ENCODE measurements at places on chromosomes 16 and 17.
A peak's percentile ranks its signal among the peaks of the same experiment; 100 is the strongest.

DNA sequence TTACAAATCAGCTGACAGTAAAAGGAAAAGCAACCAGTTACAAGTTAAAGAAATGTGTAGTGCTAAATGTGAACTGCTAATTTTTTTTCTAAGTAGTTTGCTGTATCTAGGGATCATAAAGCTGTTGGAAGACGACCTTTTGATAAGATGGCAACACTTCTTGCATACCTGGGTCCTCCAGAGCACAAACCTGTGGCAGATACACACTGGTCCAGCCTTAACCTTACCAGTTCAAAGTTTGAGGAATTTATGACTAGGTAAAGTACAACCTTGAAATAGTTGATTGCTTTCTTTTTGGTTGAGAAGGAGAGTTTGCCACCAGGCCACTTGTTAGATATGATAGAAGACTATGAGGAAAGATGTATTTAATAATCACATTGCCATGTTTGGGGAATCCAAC, 35.4 kb downstream of the OMG start:
- DNase-seq, result no peak

- DNase-seq, result no peak
These were observed 109.3 kb downstream of the DNAH9 start for GRCh38 chr17:11707586-11707985.

DNA sequence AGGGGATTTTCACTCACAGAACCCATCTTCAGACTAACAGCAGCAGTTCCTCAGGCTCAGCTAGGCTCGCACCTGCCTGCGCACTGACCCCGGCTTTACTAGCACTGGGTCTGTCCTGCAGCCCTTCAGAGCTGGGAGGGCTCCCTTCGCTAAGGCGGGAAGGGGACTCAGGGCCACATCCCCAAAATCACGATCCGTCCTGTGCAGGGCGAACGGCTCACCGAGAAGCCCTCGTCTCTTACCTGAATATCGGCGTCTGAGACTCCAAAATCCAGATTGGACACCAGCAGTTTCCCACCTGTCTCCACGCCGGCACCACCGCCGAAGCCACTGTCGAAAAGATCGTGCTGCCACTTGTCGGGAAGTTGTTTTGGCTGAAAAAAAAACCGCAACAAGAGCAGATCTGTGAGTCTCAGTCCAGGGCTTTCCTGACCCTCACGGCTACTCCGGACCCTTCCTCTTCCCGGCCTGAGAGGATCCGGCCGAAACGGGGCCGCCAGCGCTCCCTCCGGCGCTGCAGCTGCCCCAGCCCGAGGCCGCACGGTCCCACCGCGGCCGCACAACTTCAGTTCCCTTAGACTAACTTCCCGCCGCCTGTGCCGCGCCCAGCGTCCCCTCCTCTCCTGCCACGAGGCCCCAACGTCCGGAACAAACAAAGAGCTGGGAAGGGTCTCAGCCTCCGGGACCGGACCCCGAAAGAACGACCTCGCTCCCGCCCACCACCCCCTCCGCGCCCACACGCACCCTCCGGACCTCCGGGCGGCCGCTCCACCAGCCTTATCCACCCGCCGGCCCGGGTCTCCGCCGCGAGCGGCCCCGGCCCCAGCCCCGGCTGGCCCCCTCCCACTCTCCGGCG, 711 bp downstream of the ALYREF start:
- DNase-seq, result no peak

- DNase-seq, result peak; percentile 94
These were observed 35.1 kb downstream of the MFSD11 start for GRCh38 chr17:76772842-76773525.

GRCh38 chr16:67415872-67416793, at the start of gene ZDHHC1:
TSS of gene ZDHHC1 (minus strand) at chr16:67416477. CDS start at chr16:67407775, 8,702 bp downstream.
- peak; percentile 73 for DNase-seq

DNA sequence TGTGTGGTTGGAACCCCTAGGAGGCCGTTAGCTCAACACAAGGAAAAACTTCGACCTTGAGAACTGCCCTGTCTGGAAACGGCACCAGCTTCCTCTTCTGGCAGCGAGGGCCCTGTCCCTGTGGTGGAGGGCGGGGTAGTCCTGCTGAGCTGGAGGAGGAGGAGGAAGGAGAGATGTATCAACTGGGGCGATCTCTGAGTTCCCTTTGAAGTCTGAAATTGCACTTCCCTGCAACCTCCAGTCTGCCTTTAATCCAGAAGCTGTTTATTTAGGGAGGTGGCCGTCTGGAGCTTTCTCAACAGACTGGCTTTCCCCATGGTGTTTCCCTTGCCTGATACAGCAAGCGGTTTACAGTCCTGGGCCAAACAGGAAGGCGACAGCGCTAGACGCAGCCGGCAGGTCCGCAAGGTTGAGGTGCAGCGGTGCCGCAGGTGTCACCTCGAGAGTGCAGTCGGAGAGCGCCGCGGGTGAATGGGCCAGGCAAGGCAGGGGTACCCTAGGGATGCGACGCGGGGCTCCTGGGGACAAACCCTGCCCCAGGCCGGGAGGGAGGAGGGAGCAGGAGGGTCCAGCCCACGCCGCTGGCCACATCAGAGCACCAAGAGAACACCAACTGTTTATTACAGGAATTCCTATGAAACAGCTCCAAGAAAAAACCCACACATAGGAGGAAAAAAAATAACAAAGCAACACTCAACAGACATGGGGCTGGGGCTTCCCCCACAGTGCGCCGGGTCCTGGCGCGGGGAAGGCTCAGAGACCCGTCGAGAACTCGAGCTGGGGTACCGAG, 11.4 kb upstream of the MRPS23 start:
- DNase-seq, result no peak

- peak; percentile 74 for DNase-seq
These were observed 30.2 kb upstream of the FAAP100 start for GRCh38 chr17:81582341-81582740.

DNA sequence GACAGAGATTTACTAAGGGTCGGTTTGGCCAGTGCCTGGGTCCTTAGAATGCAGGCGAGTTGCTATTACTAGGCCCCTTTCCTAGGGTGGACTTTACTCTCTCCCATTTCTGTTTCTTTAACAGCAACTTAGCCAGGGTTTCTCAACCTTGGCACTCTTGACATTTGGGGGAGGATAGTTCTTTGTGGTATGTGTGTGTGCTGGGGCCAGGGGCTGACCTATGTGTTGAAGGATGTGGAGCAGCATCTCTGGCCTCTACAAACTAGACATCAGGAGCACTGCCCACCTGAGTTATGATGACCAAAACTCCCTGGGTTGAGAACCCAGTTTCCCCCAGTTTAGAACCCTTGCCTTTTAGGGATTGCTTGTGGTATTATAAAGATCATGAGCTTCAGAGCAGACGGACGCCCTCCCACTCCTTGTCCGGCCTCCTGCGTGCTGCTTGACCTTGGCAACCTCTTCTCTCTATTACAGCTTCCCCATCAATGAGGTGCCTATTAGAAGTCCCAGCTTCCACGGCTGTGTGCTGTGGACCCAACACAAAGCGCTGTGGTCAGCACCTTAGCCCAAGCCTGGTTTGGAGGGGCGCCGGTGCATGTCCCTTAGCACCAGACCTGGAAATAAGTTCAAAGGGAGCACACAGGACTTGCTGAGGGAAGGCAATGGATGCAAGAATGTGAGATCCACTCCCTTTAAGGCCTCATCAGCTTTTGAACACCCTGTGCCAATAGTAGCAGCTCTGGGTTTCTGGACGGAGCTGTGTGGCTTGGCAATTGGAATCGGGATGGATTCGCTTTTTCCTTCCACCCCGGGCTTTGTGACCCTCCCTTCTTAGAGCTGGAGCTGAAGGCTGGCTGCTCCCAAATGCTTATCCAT, 239.2 kb upstream of the MAF start:
- DNase-seq, result no peak

DNA sequence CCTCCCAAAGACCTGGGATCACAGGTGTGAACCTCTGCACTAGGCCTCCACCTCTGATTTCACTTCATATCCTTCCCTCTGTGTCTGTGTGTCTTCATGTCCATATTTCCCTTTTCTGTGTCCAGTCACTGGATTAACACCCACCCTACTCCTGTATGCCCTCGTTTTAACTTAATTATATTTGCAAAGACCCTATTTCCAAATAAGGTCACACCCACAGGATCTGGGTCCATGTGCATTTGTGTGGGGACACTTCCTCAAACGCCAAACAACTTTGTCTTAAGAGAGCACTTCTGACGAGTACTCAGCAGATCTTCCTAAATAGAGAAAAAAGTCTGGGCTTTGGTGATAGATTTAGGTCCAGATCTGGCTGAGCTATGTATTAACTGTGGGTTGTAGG, 56.3 kb downstream of the MPHOSPH6 start:
- DNase-seq, result no peak

DNA sequence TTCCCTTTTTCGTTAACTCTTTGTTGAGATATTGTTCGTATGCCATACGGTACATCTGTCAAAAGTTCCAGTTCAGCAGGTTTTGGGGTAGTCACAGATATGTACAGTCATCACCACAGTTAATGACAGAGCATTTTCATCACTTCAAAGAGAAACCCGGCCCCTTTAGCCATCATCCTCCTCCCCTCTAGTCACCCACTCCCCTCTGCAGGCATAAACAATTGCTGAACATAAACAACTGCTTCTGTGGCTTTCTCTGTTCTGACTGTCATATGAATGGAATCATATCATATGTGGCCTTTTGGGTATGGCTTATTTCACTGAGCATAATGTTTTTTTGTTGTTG, 59.3 kb downstream of the RNF213 start:
- no peak for DNase-seq

- peak; percentile 70 for DNase-seq
These were observed 26.8 kb downstream of the GAS7 start for GRCh38 chr17:10171581-10171981.

DNA sequence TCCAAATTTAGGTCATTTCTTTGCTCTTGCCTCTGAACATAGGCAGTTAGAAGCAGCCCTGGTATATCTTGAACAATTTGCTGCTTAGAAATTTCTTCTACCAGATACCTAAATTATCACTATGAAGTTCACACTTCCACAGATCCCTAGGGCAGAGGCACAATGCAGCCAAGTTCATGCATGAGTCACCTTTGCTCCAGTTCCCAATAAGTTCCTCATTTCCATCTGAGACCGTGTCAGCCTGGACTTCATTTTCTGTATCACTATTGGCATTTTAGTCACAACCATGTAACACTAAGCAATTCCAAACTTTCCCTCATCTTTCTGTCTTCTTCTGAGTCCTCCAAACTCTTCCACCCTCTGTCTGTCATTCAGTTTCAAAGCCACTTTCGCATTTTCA, 45.0 kb downstream of the KCNJ16 start:
- no peak for DNase-seq

GRCh38 chr17:47665655-47666054, 15.9 kb downstream of the KPNB1 start:
- no peak for DNase-seq

DNA sequence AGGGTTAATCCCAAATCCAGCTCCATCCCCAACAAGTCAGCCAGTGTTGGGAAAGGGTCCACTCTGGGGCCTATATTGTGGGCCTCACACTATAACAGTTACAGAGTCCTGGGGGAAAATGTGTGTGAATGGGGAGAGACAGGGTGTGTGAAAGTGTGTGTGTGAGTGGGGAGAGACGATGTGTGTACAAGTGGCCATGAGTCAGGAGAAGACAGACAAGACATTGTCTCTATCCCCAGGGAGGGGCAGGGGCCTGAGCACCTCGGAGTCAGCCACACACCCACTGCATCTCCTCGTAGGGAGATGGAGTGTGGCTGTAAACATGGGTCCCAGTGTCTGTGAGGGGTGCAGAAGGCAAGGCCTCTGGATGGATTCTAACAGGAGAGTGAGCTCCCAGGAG, 2.9 kb downstream of the CRHR1 start:
- no peak for DNase-seq

GRCh38 chr17:17531156-17531555, 35.0 kb upstream of the RASD1 start:
- no peak for DNase-seq

GRCh38 chr17:2222901-2223616, 80.5 kb downstream of the SMG6 start:
- peak; percentile 70 for DNase-seq

GRCh38 chr17:60542071-60542470, 16.0 kb upstream of the APPBP2 start:
- peak; percentile 56 for DNase-seq

DNA sequence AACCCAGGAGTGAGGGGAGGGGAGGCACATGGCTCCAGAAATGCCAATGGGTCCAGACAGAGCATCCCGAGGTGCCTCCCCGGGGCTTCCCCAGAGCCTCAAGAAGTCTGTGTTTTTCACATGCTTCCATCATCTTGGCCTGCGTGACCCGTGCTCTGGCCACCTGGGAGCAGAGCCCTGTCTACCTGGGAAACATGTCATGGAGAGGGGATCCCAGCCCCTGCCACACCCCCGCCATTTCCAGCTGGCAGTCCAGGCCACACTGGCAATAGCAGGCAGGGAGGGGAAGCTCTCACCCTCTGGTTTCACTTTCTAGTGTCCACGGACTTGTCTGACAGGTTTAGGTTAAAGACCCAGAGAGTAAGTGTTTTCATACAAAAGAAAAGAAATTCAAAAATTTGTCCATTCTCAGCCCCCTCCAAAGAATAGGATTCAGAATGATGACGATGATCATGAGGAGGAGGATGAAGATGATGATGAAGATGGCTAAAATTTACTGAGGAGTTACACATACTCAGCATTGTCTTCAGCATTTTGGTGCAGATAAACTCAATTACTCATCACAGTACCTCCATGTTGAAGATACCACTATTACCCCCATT, 9.0 kb downstream of the SMIM5 start:
- no peak for DNase-seq

- DNase-seq, result no peak
These were observed 1.4 kb downstream of the STAT5A start for GRCh38 chr17:42289611-42290181.

DNA sequence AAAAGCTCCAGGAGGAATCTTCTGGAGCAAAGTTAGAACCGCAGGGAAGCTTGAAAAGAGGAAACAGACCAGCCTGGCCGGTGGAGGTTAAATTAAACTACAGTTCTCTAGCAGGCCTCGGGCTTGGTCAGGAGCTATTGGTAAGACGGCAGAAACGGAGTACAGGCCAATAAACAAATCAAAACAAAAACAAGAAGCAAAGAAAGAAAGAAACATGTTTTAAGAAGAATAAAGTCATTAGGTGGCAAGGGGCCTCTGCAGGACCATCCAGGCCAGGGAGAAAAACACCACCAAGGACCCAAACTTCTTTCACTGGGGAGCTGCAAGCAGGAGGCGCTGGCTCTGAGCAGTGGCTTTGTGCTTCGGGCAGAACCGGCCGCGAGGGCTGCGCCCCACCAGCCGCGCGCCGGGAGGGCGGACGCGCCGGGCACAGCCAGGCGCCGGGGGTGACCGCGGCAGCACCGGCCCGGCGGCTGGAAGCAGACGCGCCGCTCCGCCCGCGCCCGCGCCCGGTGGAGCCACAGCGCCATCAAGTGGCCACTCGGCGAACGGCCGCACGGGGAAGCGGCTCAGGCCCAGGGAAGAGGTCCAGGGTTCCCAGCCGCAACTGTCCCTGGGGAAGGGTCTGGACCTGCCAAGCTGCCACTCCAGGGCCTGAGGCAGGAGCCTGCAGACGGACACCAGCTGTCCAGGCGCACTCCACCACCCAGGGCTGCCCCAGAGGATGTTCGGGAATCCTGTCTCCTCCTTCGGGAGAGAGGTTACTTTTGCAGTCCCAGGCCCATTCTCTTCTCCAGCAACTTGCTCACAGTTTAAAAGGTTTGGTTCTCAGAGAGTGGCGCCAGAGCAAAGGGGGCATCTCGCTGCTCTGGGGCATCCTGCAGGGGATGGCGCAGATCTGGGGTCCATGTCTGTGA, 419.4 kb downstream of the SOX9 start:
- DNase-seq, result peak; percentile 68

GRCh38 chr17:48310748-48311213, 119.2 kb downstream of the SKAP1 start:
- no peak for DNase-seq

GRCh38 chr16:35523991-35524390, 2064.6 kb downstream of the TP53TG3F start:
- no peak for DNase-seq

GRCh38 chr17:59093702-59094231, 12.9 kb downstream of the TRIM37 start:
- peak; percentile 92 for DNase-seq

GRCh38 chr17:77417575-77417974, 276.8 kb downstream of the SEC14L1 start:
- DNase-seq, result no peak

Data from fibroblast of skin of right biceps (primary cell).